ENCODE measurements at places on chromosomes 5 and 9.

DNA sequence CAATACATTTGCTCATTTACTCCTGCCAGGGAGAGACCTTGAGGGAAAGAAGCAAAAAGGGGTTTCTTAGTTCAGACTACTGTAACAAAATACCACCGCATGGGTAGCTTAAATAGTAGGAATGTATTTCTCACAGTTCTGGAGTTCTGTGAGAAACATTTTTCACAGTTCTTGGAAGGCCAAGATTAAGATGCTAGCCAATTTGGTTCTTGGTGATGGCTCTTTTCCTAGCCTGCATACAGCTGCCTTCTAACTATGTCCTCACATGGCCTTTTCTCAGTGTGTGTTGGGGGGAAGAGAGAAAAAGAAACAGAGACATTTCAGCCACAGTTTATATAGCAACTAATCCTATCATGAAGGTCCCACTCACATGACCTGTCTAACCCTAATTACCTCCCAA, 1644.7 kb upstream of the C9orf72 start:
- no peak for DNase-seq

- DNase-seq: no peak
These were observed 191.4 kb downstream of the MTRR start for GRCh38 chr5:8060235-8060952.

- no peak for DNase-seq
These were observed 18.1 kb downstream of the ANKRD33B start for GRCh38 chr5:10581867-10582511.

GRCh38 chr5:42912184-42912798, 100.6 kb upstream of the SELENOP start:
- peak; percentile 74 for DNase-seq

DNA sequence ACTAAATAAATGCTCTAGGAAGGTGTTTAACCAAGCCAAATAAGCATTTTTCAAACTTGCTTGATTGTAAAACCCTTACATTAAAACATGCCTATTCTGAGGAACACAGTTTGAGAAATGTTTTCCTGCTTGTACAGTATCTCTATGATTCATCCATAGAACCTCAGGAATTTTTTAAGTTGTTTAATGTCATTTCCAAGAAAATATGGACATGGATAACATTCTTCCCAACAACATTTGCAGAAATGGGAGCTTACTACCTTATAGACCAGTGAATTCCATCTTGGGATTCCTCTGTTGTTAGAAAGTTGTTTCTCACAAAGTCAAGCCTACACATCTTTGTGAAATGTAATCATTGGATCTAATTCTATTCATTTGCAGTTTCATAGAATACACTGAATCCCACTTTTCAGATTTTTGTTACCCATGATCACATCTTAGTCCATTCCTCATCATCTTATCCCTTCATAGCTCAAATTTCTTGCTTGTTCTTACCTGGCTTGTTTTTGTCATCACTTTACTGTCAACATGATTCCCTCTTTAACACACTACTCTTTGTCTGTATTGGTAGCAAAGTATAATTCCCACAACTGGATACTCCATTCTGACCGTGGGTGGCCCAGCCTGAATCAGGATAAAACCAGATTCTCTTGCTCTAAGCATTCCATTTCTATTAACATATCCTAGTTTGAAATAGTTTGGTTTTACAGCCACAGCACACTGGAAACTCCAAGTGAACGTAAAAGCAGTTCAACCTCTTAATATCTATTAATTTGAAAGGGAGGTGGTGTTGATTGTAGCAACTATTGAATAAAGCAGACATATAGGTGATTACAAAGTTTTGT, 49.4 kb upstream of the PAPPA start:
- no peak for DNase-seq

DNA sequence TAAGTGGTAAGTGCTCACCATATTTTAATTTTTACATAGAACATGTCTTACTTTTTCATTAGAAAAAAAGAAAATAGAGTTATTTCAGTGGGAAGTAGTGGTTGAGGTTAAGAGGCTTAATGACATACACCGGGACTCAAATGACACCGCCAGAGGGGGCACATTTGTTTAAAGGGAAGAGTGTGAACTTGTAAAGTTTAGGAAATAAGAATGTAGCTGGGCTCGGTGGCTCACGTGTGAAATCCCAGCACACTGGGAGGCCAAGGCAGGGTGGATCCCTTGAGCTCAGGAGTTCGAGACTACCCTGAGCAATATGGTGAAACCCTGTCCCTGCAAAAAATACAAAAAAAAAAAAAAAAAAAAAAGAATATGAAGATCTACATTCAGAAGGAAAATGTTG, 43.4 kb upstream of the TNFAIP8 start:
- no peak for DNase-seq

Measured in suppressor macrophage (primary cell).